ENCODE measurements at places on chromosomes 1 and 21.
A peak's percentile ranks its signal among the peaks of the same experiment; 100 is the strongest.

DNA sequence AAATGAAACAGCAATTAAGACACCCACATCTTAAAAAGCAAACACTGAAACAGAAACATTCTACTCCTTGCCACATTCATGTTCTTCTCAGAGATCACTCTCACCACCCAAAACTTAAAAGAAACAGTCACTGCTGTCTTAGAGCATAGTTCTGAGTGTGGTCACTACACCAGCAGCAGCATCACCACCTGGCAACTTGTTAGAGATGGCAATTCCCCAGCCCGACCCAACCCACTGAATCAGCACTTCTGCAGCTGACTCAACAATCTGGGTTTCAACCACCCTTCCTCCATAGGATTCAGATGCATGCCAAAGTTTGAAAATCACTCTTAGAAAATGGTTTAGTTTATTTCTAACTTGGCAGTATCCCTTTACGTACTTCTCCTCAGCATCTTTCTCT, 126.1 kb downstream of the CDC42BPA start:
- peak; percentile 59 for DNase-seq

DNA sequence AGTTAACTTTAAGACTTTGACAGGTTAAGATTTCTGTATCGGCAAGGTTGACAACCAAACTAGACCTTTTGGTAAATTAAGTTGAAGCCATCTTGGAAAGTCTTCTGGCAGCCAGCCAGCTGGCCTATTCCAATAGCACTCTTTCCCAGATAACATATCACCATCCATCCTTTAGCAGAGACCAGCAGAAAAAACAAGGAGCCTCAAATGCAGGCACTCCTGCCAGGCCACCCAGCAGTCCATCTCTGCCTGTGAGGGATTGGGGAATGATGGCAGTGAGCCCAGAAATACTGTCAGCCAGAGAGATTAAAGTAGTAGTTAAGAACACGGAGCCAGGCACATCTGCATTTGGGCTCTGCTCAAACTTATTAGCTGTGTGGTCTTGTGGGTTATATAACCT, 19.4 kb downstream of the ZBTB40 start:
- DNase-seq, result peak; percentile 57

- DNase-seq, result no peak
Observed at GRCh38 chr1:10733474-10734366, 62.7 kb downstream of the CASZ1 start.

DNA sequence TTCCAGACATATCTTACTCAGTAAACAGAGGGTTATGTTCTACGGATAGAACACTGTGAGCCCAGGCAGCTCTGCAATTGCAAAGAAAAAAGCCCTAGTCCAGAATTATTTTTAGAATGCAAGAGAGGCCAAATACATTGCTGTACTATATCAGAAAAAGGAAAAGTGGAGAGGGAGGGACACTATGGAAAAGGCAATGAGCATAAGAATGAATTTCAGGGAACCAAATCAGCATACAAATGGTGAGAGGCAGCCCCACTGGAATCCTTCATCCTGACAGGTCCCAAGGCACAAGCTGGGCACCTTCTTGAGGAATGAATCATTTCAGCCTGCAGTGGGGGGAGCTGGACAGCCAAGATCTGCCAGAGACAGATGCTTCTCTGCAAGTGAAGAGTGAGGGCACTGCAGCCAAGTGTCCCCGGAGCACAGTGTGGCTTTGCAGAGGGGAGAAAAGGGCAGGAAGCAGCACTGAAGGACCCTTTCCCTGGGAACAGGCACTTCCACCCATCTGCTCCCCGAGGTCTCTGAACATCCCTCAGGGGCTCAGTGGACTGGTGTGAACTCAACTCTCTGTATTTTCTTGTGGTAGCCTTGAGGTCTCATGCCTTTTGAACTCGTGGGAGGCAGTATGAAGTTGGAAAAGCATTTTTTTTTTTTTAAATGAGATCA, 115.6 kb downstream of the XCL2 start:
- peak; percentile 77 for DNase-seq

DNA sequence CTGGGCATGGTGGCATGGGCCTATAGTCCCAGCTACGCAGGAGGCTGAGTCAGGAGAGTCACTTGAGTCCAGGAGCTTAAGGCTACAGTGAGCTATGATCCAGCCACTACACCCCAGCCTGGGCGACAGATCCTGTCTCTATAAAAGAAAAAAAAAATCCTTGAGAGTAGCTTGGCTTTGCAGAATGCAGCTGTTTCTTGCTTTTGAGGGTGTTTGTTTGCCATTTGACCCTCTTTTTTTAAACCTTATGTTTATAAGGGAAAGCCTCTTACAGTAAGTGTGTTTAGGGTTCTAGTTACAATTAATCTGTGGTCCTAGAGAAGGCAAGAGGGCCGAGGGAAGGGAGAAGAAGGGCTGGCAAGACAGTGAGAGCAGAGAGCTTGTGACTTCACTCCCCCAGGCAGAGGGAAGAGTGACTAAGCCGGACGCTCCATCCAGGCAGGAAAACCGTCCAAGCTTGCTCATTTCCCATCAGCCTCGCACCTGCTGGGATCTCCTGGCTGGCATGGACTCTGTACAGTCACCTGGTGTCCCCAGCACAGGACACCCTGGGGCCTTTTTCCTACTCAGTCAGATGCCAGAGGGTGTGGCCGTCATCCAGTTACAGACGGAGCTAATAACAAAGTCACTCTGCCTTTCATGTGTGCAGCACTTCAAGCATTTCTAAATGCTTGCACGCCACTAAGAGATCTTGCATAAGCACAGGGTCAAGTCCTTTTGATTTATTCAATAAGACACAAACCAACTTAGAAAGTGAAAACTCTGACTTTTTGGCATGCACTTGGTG, 55.5 kb upstream of the PSEN2 start:
- peak; percentile 48 for DNase-seq

GRCh38 chr1:176159993-176160392, 47.1 kb downstream of the COP1 start:
- no peak for DNase-seq

DNA sequence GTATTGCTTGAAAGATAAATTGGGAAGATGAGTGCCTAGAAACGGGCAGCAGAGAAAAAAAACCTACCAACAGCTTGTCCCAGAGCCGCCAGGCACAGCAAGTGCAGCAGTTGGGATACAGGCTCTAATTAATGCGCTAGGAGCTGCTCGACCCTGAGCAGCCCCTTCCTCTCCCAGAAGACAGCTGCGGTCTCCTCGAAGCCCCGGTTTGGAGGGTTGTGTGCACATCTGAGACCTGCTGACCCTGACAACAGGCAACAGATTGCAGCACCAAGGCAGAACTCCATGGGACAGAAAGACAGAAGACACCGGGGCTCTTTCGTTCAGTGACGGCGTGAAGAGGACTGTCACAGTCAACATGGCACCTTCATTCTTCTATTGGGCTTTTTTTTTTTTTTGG, 101.4 kb downstream of the TSEN15 start:
- no peak for DNase-seq

DNA sequence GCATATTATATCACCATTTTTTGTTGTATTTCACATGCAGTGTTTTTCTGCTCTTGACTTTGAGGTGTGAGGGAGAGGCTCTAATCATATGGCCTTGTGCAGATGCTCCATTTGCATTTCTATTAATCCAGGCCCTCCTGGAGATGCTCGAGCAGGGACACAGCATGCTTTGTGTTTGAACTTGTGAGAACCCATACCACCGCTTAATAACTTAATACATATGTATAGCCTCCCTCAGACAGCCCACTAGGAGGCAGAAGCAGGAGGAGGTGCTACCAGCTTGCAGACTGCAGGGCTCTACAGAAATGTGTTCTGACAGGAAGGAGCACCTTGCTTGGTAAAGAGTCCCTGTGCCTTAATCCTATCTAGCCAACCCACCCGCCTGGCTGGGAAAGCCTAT, 155.2 kb downstream of the BARHL2 start:
- no peak for DNase-seq

DNA sequence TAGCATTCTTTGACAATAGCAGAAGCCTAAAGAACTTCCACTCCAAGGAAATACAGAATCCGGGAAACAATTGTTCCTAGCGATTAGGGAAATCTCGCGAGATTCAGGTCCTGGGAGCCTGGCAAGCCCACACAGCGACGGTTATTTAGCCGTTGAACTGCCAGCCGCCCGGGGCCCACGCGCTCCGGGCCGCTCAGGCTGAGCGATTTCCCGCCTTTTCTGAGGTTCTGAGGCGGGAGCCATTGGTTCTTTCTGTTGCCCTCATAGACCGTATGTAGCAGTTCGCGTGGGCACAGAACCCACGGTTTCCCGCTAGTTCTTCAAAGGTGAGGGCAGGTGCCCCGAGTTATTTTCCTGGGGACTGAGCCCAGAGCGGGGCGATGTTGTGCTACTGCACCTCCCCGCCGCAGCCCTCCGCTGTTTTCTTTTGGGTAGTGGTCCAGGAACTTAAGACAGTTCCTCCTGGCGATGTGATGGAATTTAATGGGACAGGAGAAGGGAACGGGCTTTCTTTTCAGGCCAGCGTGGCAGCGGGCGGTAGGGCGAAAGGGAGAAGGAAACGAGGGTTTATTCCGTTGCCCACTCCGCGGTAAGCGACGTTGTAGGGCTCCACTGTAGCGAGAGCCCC, at the start of gene SYCP1:
Gene SYCP1, plus strand, starts transcription at position 171 of the 628 bp plus-strand sequence. CDS start 602 bp downstream, outside the sequence.
- no peak for DNase-seq

- DNase-seq, result no peak
Observed at GRCh38 chr1:116833718-116834117, 76.0 kb upstream of the PTGFRN start.

GRCh38 chr1:158998037-158998780, 11.5 kb upstream of the IFI16 start:
- DNase-seq, result no peak

DNA sequence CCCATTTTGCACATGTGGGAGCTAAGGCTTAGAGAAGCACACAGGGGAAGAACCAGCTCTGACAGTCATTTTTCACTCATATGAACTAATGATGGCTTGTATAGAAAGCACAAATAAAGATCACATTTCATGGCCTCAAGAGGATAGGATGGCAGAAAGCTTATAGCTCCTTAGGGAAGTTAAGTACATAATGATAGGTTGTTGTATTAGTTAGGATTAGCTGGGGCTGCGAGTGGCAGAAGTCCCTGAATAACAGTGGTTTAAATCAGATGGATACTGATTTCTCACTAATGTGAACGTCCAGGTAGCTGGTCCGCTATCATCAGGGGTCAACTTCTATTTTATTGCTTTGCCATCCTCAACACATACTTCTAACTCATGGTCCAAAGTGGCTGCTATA, 284.0 kb downstream of the RPS6KC1 start:
- DNase-seq, result no peak

- DNase-seq, result no peak
Observed at GRCh38 chr1:234230414-234230862, 142.8 kb upstream of the COA6 start.

GRCh38 chr1:36773827-36774541, 260.3 kb downstream of the GRIK3 start:
- no peak for DNase-seq

- no peak for DNase-seq
Observed at GRCh38 chr1:147625362-147625995, 44.8 kb downstream of the ACP6 start.

GRCh38 chr1:15345705-15346345, 63.9 kb upstream of the EFHD2 start:
- peak; percentile 63 for DNase-seq

DNA sequence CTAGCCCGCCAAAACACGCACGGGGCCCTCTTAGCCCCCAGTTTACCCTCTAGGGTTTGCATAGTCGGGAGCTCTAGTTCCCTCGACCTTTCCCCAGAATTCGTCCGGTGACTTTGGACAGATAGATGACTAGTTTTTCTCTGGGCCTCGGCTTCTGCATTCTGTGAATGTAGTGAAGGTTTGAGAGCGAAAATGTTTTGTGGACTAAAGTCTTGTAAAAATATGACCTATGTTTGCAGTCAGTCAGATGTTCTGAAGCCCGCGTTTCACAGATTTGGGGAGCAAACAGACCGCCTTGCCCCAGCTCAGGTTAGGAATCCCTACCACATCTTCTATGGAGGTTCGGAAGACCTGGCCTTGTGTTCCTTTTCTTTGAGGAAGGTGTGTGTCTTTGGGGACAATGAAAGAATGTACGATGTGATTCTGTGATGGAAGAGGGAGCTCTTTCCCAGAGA, 401 bp downstream of the UQCRH start:
- no peak for DNase-seq

DNA sequence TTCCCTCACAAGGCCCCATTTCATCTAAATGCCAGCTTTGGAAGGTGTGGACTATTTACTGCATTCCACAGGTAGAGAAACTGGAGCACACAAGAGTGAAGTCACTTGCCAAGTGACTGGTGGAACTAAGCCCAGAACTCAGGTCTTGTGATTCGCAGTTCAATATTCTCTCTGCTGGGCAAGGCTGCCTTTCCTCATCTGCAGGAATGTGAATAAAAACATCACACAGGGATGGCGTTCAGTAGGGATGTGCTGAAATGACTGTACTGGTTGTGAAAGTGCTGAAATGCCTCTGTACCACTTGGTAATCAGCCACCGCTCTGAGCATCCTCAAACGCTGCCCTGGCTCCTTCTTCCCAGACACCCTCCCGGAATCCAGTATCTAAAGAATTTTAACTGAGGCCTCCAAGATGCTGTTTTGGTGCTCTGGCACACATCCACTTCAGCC, 145.6 kb downstream of the HIVEP3 start:
- DNase-seq, result peak; percentile 37

GRCh38 chr21:41378849-41379248, 17.0 kb downstream of the MX2 start:
- no peak for DNase-seq

GRCh38 chr21:45319461-45320211, 31.9 kb upstream of the POFUT2 start:
- DNase-seq, result no peak

DNA sequence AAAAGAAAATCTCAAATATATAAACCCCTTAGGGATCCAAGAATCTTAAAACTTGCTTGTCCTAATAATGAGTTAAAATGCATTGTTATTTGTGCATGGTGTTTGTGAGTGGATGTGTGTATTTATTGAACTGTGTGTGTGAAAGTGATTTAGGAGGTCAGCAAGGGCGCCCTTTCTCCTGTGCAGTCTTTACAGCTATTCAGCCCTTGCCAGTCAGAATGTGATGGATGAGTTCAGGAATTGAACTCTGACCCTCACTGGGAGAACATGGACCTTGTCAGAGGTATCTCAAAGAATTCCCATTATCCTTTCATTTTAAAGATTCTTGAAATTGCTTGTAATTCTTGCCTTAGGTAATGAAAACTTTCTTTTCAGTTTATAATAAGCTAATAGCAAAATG, 493.0 kb upstream of the ADGRL4 start:
- DNase-seq, result peak; percentile 21

- DNase-seq, result no peak
Observed at GRCh38 chr1:67759066-67759465, 74.1 kb downstream of the GADD45A start.

Data from NCI-H226 (cell line).